ENCODE measurements at places on chromosomes 2 and 18. TPM values are rescaled to one million over a fixed set of nuclear protein-coding genes. Genes with fewer than 3 reads are reported as not detected.

GRCh38 chr2:239239607-239240413 lies 161.0 kb downstream of the HDAC4 start:
- no peaks in the 10 kb centered on the region for H3K27me3 ChIP-seq
- H3K27ac ChIP-seq: no peak overlapping the region
- H3K4me3 ChIP-seq: no peak overlapping the region
- no peak for DNase-seq
- no peaks in the 10 kb centered on the region for H3K36me3 ChIP-seq

- peak; percentile 48 for DNase-seq
- no peaks in the 10 kb centered on the region for H3K4me1 ChIP-seq
- H3K27ac ChIP-seq: no peak overlapping the region
Measured at GRCh38 chr2:153519257-153519875, 40.8 kb upstream of the RPRM start.

DNA sequence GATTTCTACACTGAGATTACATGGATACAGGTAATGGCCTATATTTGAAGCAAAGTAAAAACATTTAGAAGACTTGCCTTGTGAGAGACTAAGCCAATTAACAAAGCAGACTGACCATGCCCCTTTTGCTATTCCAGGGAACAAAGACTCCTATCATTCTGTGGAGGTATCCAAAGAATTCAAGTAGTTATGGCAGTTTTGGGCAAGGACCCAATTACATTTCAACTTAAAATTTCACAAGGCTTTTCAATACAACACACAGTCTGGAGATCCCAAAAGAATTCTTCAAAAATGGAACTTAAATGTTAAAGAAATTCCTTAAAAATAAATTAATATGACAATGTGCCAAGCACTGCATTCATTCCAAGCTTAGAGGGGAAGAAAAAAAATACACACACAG lies 109.2 kb upstream of the CHRNA1 start:
- no peak overlapping the region for H3K4me3 ChIP-seq
- H3K27ac ChIP-seq: no peak overlapping the region
- H3K36me3 ChIP-seq: peaks cover 2% of the 10 kb centered on the region
- no peaks in the 10 kb centered on the region for H3K27me3 ChIP-seq
- peaks cover under 1% of the 10 kb centered on the region for H3K4me1 ChIP-seq

DNA sequence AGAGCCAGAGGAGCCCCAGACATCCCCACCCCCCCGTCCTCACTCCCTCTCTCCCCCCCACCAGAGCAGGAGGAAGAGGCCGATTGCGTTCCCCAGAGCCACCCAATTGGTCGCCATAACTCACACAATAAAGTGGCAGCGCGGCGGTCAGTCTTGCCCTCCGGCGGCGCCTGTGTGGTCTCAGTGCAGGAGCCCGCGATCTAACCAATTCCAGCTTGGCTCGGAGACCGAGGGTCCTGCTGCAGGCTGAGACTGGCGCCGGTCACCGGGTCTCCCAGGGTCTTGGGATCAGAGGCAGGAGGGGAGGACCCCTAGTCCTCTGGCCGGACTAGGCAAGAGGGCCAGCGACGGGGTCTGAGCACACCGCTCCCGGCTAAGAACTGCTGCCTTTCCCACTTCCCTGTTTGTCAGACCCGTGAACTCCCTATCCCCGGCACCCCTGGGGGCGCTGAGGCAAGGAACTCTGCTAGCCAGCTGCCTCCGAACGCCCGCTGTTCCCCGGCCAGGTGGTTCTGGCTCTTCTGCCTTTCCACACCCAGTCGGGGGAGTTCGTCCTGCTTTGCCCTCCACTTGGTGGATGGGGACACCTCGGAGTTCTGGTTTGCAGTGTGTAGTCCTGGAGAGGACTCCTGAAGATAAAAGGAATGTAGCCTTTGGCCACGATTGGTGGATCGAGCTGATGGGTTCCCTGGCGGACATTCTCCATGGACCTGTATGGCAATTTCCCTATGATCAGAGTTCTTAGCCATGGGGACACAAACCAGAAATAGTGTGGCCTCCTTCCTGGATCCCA lies 1.0 kb upstream of the HOXD12 start:
- no peaks in the 10 kb centered on the region for H3K36me3 ChIP-seq
- DNase-seq: no peak
- peaks cover 99% of the 10 kb centered on the region for H3K27me3 ChIP-seq
- H3K27ac ChIP-seq: no peak overlapping the region
- peaks cover 5% of the 10 kb centered on the region for H3K4me1 ChIP-seq

TBC1D8 gene
- 30.6 TPM for total RNA-seq

DNA sequence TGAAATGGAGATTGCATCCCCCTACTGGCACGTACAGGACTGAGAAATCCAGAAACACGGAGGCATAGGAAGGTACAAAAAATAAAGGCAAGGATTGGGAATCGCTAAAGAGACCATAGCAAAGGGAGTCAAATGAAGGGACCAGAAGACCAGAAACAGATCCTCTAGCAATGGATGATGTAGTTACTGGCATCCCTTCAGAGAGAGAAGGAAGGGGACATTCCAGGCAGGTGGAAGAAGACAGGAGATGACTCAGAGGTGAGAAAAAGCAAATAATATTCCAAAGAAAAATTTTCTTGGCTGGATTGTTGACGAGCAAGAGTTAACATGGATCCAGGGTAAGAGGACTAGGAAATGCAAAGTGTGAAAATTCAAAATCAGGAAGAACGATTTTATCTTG lies 78.4 kb upstream of the FZD7 start:
- H3K4me3 ChIP-seq: no peak overlapping the region
- H3K4me1 ChIP-seq: no peaks in the 10 kb centered on the region
- no peak for DNase-seq
- no peaks in the 10 kb centered on the region for H3K36me3 ChIP-seq

DNA sequence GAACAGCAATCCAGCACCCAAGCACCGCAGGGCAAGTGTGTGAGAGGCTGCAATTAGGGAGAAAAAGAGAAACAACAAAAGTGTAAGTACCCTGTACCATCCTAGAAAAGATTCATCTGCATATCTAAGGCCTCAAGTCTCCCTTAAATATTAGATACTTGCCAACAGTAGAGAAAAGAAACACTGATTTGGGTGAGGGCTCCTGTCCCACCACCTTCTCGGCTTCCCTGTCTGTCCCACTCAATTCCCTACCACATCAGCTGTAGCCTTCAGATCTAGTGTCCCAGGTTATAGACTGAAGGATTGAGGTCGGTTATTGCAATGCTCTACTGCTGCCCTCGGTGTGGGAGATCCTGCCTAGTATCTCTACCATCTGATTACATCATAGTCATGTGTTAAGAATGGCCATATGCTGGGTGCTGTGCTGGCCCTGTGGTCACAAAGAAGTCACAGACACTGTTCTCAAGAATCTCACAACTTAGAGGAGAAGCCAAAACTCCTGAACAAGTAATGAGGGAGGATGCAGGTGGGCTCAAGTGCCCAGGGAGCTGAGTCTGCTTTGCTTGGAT lies 2.5 kb downstream of the RAX start:
- no peaks in the 10 kb centered on the region for H3K36me3 ChIP-seq
- no peak overlapping the region for H3K27ac ChIP-seq
- peaks cover 2% of the 10 kb centered on the region for H3K4me1 ChIP-seq

- H3K27ac ChIP-seq: no peak overlapping the region
- H3K36me3 ChIP-seq: peaks cover 4% of the 10 kb centered on the region
- no peak for DNase-seq
- no peaks in the 10 kb centered on the region for H3K4me1 ChIP-seq
- H3K27me3 ChIP-seq: no peaks in the 10 kb centered on the region
- no peak overlapping the region for H3K4me3 ChIP-seq
Measured at GRCh38 chr18:47863041-47863440, 67.4 kb downstream of the SMAD2 start.

DNA sequence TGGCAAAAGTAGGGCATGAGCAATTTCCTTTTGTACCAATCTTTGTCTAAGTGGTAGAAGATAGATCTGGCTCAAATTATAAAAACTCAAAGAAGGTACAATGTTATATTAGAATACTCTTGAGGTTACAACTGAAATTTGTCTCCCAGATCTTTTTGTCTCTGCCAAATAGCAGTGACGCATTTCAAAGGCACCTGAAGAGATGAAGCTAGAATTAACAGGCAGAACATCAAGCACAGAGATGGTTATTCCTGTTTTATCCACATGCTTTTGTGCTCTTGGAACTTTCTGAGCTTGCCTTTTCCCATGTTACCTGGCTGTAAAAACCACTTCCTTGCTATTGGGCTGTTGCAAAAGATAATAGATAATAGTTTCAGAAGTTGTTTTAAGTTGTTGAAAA lies 74.3 kb downstream of the GREB1L start:
- no peak overlapping the region for H3K4me3 ChIP-seq
- no peaks in the 10 kb centered on the region for H3K4me1 ChIP-seq
- no peak overlapping the region for H3K27ac ChIP-seq
- H3K27me3 ChIP-seq: no peaks in the 10 kb centered on the region
- H3K36me3 ChIP-seq: no peaks in the 10 kb centered on the region

DNA sequence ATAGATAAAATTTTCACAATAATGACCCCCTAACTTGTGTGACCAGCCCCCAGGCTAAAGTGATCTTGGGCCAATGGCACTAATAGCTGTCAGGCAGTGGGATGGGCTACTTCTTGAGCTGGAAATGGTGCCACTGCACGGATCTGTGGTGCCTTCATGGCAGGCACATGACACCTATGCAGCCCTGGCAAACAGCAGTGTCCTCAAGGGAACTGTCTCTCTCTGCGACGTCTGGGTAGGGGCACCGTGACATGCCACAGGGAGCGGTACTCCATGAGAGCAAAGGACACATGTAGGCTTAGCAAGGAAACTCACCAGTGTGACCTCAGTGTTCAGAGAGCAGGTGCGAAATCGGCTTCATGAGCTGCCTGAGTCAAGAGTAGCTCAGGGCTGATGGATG lies 161.7 kb upstream of the TWIST2 start:
- no peak overlapping the region for H3K4me3 ChIP-seq
- no peaks in the 10 kb centered on the region for H3K36me3 ChIP-seq
- H3K4me1 ChIP-seq: no peaks in the 10 kb centered on the region
- H3K27ac ChIP-seq: no peak overlapping the region

DNA sequence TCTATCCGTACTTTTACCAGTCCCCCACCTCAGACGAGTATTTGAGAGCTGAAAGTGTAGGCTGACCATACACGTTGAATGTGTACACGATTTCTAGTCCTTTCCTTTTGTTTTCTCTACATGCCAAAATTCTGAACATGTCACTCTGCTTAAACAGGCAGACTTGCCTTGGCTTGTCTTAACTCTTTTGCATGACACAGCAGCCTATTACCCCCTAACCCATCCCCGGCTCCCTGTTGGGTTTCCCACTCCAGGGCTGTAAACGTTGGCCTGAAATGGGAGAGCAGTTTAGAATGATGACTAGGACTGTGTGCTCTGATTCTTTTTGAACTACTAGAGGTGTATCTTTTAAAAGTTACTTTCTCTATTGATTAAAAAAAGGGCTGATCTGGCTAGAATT lies 19.1 kb downstream of the MTCL1 start:
- no peak overlapping the region for H3K4me3 ChIP-seq
- no peak for DNase-seq
- H3K4me1 ChIP-seq: peaks cover 15% of the 10 kb centered on the region

CFAP210 gene
- total RNA-seq: not detected

- H3K27ac ChIP-seq: no peak overlapping the region
- H3K36me3 ChIP-seq: no peaks in the 10 kb centered on the region
- H3K4me1 ChIP-seq: no peaks in the 10 kb centered on the region
- H3K4me3 ChIP-seq: no peak overlapping the region
Measured at GRCh38 chr18:7812431-7813063, 245.4 kb downstream of the PTPRM start.

DNA sequence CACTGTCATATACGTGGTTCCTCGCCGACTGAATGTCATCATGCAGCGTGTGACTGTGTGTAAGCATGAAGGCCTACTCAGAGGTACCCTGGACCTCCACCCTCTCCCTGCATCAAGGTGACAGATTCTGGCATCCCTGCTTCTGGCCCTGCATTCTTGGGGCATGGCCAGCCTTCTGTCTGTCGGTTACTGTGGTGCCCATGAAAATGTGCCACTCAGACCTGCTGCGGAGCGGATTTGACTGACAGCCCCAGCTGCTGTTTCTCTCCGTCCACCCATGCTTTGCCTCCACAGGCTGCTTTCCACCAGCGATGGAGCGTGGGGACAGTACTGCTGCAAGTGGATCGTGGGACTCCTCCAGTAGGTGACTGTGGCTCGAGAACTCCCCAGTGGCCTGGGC lies 9.6 kb downstream of the TMEM177 start:
- H3K4me3 ChIP-seq: no peak overlapping the region
- no peaks in the 10 kb centered on the region for H3K27me3 ChIP-seq
- H3K27ac ChIP-seq: no peak overlapping the region
- no peaks in the 10 kb centered on the region for H3K36me3 ChIP-seq
- DNase-seq: no peak

GALNT5 gene
- total RNA-seq: not detected

C2orf15 gene
- not detected for total RNA-seq

TMEM127 gene
- total RNA-seq: 41.5 TPM

DNA sequence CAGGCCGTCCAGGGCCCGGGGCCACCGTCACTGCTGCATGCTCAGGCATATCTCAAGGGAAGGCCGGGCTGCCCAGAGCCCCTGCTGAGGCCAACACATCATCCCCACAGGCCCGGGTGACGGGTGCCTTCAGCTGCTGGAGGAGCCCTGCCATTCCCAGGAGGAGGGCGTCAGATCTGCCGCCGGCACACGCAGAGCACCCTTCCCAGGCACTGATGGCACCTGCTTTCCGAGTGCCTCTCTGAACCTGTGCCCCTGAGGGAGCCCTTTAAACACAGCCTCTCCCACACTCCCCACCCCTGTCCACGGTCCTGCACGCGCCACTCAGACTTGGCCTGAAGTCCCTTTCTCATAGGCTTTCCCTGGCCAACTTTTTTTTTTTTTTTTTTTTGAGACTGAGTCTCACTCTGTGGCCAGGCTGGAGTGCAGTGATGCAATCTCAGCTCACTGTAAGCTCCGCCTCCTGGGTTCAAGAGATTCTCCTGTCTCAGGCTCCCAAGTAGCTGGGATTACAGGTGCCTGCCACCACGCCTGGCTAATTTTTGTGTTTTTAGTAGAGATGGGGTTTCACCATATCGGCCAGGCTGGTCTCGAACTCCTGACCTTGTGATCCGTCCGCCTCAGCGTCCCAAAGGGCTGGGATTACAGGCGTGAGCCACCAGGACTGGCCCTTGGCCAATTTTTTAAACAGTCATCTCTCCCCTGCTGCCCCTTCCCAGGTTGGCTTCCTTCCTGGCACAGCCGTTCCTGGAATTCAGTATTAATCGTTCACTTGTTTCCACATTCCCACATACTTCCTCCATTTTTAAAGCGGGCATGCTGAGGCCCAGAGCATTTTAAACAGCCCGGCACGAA lies 211.7 kb downstream of the NDUFA10 start:
- DNase-seq: peak; percentile 14
- H3K27ac ChIP-seq: no peak overlapping the region
- H3K4me3 ChIP-seq: no peak overlapping the region
- no peaks in the 10 kb centered on the region for H3K27me3 ChIP-seq
- no peaks in the 10 kb centered on the region for H3K36me3 ChIP-seq
- H3K4me1 ChIP-seq: no peaks in the 10 kb centered on the region

FIGN gene
- total RNA-seq: 6.6 TPM

CDH2 gene
- total RNA-seq: 59.5 TPM

PJVK gene
- 1.4 TPM for total RNA-seq

DNA sequence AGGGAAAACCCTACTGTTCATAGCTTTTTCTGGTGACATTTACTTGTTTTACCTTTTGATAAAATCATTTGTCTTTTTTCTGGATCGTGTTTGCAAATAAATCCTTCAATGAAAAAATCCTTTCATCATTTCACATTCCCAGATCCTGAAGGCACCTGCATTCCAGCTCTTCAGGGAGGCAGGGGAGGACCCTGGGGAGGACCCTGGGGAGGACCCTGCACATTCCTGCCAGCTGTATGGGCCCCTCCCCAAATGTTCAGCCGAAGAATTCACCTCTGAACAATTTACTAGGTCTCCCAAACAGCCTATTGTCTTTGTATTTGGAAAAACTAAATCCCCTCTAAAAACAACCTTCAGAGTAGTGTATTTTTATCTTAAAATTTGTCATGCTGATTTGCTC lies 558.4 kb upstream of the ID2 start:
- no peaks in the 10 kb centered on the region for H3K4me1 ChIP-seq
- H3K36me3 ChIP-seq: no peaks in the 10 kb centered on the region
- no peaks in the 10 kb centered on the region for H3K27me3 ChIP-seq
- H3K4me3 ChIP-seq: no peak overlapping the region
- DNase-seq: no peak
- no peak overlapping the region for H3K27ac ChIP-seq

DYNC2LI1 gene
- 8.9 TPM for total RNA-seq
